ENCODE measurements at places on chromosomes 1 and 21.

DNA sequence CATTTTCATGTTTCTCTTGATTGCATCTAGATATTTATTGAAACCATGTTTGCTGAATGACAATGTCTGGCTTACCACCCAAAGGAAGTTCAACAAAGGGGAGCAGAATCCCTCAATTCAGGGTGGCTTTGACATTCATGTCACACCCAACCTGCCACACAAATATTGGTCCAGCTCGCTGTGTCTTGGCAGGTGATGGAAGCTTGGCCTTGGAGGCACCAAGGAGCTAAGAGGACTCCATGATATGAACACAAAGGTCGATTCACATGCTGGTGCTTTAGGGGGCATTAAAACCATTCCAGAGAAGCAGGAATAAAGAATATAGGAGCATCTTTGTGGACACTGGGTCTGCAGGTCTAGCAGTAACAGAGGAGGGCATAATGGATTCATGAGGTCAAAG is 114.8 kb downstream of the RUNX1 start:
- DNase-seq: no peak

- peak; percentile 9 for DNase-seq
Observed at GRCh38 chr1:194705123-194705854, 1518.9 kb upstream of the B3GALT2 start.

GRCh38 chr1:78676993-78677392 is 27.4 kb downstream of the IFI44 start:
- DNase-seq: no peak

GRCh38 chr1:21175670-21176581 is 771 bp downstream of the EIF4G3 start:
- no peak for DNase-seq

DNA sequence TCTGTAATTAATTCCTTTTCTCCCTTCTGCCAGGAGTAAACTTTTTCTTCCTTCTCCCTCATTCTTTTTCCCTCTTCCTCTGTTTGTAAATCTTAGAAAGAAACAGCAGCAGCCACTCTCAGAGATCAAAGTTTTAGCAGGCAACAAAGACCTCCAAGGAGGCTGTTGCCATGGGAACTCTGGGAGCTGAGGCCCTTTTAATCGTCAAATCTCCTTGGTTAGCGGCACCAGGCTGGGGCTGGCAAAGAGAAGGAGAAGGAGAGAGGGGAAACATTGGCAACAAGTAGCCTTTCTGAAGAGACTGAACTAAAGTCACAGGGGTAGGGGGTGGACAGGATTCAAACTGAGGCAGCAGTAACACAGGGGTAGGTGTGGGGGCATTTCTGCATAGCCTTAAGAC is 25.2 kb downstream of the ILDR2 start:
- no peak for DNase-seq

DNA sequence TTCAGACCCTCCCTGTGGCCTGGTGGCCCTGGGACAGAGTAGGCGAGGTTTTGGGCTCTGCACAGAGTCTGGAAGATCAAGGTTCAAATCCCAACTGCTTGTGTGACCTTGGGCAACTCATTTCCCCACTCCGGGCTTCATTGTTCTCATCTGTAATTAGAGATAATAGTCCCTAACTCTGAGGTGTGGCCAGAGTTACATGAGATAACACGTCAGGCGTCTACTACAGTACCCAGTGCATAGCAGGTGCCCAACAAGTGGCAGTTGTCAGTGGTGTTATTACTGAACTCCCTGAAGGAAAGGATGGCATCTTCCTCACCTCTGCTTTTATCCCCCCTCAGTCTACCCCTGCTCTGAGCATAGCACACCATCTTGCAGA is 20.8 kb downstream of the RAP1GAP start:
- DNase-seq: no peak

- DNase-seq: no peak
Observed at GRCh38 chr1:231665726-231666125, 39.1 kb downstream of the DISC1 start.

GRCh38 chr1:35191429-35192055 is 1.4 kb downstream of the SFPQ start:
- DNase-seq: no peak

- DNase-seq: no peak
Observed at GRCh38 chr1:167117225-167117624, 23.4 kb downstream of the STYXL2 start.

DNA sequence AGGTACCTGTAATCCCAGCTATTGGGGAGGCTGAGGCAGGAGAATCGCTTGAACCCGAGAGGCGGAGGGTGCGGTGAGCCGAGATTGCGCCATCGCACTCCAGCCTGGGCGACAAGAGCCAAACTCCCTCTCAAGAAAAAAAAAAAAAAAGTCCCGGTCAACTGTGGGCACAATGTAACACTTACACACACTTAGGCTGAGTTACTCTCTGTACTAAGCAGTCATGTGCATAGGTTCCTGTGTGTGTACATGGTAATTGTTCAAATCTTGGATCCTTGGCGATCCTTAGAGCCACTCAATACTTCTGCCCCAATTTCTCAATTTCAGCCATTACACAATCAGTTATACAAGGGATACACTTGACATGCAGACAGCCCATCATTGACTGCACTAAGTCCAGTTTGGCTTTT is 11.6 kb downstream of the SDCCAG8 start:
- no peak for DNase-seq

- no peak for DNase-seq
Observed at GRCh38 chr1:42952303-42953001, 6.2 kb downstream of the SLC2A1 start.

All from muscle of back (tissue), 13 donors.